ENCODE measurements at places on chromosomes 16 and 17.
A peak's percentile ranks its signal among the peaks of the same experiment; 100 is the strongest.

DNA sequence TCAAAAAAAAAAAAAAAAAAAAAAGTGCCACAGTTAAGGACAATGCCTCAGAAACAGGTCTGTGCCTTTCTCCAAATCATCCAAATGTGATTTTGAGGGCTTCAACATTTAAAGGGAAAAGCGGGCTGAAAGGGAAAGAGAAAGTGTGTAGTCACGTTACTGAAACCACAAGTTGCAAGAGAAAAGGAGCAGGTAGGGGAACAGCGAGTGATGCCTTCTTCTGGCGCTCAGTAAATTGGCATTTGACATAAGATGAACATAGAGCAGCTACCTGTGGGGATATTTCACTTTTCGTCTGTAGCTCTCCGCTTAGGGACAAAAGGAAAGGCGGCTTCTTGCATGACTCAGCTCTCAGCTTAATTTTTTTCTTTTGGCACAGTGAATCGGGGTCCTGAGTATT lies 11.1 kb downstream of the CMTM2 start:
- DNase-seq, result no peak

- DNase-seq, result no peak
Observed at GRCh38 chr17:61794792-61795191, 68.5 kb downstream of the BRIP1 start.

DNA sequence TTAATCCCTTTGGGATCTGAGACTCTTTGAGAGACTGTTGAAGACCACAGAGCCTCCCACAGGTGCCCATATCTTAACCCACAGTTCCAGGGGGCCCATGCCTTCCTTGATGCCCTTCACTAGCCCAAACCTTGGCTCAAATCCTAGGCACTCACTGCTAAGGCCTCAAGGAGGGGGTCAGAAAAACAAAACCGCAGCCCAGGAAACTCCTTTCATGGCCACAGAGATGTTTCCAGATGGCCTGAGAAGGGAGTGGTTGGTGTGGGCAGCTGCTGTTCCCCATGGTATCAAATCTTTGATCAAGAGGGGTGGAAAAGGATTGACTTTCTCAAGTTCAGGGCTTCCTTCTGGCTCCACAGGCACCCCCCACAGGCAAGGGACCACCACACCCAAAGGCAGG lies 44.7 kb downstream of the CDH1 start:
- DNase-seq, result no peak

DNA sequence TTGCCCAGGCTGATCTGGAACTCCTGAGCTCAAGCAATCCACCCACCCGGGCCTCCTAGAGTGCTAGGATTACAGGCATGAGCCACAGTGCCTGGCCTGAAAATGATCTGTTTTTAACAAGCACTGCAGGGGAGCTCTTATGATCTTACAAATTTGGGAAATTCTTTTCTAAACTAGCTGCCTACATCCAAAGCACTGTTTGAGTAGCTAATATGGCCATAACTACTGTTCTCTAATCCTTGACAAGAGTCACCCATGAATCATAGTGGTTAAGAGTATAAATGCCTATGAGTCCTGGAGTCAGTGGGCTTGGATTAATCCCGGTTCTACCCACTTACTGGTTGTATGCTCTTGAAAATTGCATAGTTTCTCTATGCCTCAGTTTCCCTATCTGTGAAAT lies 1.4 kb upstream of the CPPED1 start:
- no peak for DNase-seq

- DNase-seq, result peak; percentile 42
Observed at GRCh38 chr17:48037036-48037837, at the start of gene COPZ2. TSS of gene COPZ2 (minus strand) at chr17:48037797. CDS start at chr17:48037777, 20 bp downstream.

GRCh38 chr16:87324411-87325275 lies 7.5 kb upstream of the C16orf95 start:
- no peak for DNase-seq

DNA sequence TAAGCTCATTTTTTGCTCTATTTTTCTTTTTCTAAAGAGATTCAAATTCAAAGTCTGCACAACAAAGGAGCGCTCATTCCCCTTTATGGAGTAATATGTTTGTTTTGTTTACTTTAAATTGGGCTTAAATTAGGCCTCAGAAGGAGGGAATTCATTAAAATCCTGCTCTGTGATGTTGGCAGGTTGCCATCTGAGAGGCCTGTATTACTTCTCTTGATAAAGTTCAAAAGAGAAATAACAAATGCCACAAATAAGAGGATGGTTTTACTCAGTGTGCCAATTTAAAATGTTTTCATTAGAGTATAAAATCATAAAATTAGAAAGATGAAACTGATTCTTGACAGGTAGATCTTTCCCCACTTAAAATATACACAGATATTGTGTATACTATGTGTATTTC lies 54.5 kb upstream of the HLF start:
- DNase-seq, result no peak

DNA sequence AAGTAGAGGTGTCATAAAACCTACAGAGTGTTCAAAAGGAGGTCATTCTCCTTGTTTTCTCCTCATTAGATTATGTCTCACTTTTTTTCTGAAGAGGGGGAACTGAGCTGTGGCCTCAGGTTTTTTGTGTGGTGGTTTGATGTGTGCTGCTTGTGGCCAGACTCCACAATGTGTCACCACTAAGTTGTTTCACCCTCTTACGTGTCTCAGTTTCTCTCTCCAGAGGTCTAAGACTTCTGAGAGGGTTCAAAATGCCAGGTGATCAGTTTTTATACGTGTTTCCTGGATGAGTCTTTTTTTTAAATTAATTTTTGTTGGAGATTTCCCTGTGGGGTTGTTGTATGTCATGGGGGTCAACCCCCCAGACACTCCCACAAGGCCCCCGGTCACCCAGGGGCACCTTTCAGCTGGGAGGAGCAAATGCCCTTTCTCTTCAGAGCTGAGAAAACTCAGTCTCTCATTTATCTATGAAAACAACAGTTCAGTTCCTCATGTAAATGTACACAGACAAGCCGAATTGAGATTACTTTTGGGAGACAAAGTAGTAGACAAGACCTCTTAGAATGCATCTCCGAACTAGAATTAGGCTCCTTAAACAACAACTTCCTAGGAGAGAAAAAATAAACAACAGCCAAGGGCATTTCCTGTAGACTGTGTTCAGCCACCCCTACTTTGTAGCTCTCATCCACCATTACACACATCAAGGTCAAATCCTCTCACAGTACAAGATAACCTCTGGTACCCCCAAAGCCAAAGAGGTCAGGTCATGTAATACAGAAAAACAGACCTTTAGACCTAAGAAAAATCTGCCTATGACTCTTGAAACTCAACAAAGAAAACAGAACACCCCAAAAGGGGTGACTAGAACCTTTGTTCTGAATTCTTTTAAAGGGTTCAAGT lies 23.9 kb upstream of the TMEM98 start:
- DNase-seq, result no peak

DNA sequence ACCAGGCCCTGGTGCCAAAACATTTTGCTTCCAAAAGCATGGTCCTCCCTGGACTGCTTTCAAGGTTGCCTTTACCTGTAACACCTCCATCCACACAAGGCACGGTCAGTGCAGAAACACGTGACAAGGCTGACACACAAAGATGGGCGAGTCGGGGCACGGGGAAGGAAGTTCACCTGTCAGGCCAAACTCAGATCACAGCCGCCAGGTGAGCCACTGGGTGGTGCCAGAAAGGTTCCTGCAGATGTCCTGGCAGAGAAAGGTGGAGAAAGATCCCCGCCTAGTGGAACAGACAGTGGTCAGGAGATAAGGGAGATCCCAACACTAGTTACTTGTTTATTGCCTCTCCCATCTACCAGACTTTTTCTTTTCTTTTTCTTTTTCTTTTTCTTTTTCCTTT lies 155.3 kb downstream of the AIPL1 start:
- no peak for DNase-seq

DNA sequence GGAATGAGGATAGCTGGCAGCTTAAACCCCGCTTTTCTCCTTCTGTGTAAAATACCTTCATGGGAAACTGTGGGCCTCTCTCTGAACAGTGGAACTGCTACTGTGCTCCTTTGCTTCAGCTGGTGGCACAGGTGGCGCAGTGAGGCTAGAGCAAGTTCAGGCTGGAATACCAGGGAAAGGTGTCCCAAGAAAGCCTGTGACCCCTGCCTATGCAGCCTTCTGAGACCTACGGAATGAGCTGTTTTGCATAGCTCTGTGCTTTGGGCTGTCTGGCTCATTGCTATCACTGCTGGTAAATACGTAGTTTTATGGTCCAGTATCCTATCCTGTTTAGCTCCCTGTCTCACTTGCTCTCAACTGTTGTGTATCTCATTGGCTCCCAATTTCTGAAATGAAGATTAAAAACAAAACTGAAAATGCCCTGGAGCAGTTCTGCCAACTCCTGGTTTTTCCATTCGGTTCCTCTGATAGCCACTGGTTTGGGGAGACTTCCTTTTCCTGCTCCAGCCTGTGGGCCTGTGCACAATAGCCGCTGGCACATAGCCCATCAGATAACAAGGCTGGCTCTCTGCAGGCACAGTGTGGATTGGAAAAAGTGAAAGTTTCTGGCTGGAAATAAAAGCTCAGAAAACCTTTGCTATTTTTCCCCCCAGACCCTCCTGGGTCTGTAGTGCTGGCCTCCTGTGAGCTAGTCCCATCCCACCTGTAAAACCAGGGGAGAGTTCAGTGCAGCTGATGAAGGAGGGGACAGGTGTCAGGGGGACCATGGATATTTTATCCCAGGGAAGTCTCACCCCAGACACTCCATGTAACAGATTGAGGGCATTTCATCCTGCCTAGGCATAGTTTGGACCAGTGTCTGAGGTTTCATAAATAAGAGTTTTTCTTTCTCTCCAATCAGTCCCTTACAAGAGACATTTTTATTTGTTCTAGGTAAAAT lies 24.0 kb downstream of the LIMD2 start:
- no peak for DNase-seq

DNA sequence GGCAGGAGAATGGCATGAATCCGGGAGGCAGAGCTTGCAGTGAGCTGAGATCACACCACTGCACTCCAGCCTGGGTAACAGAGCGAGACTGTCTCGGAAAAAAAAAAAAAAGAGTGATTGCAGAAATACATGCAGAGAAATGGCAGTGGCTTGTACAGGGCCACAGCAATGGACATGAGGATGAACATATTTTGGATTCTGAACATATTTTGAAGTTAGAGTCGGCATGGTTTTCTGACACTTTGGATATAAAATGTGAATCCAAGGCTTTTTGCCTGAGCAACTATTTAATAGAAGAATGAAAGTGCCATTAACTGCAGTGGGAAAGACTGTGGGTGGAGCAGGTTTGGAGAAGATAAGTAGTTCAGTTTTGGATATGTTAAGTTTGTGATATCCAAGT lies 35.8 kb downstream of the CPD start:
- DNase-seq, result no peak

DNA sequence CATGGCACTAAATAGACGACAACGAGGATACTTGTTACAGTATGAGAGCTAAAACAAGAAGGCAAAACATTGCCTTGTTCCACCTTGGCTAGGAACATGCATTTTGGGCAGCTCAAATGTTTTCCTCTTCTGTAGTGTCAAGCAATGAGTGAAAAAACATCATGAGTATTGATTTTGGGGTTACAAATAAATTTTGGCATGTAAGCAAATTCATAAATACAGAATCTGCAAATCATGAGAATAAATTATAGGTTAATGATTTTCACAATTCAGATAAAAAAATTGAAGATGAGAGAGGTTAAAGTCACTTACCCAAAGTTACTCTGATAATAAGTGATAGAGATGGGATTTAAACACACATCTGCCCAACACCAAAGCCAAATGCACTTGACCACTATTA lies 28.4 kb upstream of the NUFIP2 start:
- no peak for DNase-seq

DNA sequence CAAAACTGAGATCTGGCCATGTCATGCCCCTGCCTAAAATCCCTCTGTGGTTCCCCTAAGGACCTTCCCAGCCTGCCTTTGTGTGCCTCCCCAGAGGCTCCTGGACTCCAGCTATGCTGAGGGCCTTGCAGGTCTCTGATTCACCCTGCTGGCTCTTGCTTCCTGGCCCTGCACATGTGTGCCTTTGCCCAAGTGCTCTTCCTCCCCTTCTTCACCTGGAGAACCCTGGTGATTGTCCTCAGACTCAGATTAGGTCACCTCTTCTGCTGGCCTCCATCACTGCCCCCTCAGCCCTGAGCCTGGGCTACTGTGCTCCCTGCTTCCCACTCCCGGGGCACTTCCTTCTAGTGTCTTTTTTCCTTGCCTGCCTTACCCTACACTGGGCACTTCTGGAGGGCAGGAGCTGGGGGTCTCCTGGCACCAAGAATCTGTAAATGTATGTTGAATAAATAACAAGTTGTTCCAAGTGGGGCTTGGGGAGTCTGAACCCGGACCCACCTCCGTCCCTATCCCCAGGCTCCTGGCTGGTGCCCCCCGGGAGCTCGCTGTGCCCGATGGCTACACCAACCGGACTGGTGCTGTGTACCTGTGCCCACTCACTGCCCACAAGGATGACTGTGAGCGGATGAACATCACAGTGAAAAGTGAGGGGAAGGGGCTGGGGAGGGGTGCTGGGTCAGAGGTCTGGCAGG lies 7.8 kb downstream of the ITGA3 start:
- DNase-seq, result no peak

GRCh38 chr17:56482229-56482628 lies 111.3 kb upstream of the NOG start:
- no peak for DNase-seq

GRCh38 chr16:648071-648780 lies 939 bp upstream of the WDR90 start:
- DNase-seq, result no peak

GRCh38 chr17:559551-560431 lies 154.8 kb downstream of the VPS53 start:
- DNase-seq, result no peak

DNA sequence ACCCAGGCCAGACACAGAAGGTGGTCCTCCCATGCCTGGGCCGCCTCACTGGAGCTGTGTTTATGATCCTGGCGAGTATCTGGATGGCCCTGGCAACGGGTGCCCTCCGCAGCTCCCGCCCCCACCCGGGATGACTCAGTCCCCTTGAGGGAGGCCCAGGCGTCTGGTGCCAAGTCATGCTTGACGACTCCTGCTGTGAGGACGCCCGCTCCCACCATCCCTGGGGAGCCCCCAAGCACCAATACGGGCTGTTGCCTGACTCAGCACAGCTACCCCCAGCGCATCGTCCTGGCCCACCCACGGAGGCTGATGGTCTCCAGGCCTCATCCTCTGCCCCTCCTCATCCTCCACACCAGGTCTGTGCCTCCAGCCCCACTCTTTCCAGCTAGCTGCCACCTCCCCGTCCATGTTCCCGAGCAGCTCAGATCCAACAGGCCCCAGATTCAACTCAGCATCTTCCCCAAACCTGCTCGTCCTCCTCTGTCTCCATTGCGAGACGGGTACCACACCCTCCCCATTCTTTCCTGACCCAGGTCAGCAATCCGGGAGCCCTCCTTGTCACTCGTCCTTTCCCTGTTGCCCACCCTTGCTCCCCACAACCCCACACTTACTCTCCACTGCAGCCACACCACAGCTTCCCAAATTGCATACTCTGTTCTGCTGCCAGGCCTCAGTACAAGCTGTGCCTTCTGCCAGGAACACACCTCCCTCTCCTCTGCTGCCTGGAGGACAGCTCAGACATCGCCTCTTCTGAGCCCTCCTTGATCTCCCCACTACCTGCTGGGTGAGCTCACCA lies 2.6 kb downstream of the CAMKK1 start:
- no peak for DNase-seq

GRCh38 chr16:66844342-66845079 lies at the start of gene CA7:
TSS of gene CA7 (plus strand) at chr16:66844414. CDS start at chr16:66844488, 74 bp downstream.
- no peak for DNase-seq
